Astrocyte (in vitro differentiated cells and primary cell): ENCODE measurements at places on chromosomes 13 and 19.

- peak; percentile 90 for DNase-seq
Observed at GRCh38 chr13:29436291-29436690, 159.2 kb downstream of the SLC7A1 start.

DNA sequence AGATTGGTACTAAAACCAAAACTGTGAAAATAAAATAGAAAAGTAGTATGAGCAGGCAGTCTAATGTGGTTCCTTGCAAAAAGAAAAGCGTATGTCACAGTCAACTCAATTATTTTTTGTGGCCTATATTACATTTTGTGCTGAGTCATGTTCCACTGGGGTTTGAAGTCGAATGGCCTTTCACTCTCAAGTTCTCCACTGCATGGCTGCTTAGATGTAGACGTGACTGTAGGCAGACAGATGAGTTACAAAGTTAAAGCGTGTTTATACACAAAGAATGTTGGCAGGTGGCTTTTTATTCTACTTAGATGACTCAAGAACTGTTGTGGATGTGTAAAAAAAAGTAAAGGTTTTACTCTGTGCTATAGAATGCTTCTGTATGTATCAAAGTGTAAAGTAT, 133.9 kb downstream of the SLITRK6 start:
- peak; percentile 65 for DNase-seq

- no peak for DNase-seq
Observed at GRCh38 chr13:77719128-77719527, 21.6 kb downstream of the SLAIN1 start.

DNA sequence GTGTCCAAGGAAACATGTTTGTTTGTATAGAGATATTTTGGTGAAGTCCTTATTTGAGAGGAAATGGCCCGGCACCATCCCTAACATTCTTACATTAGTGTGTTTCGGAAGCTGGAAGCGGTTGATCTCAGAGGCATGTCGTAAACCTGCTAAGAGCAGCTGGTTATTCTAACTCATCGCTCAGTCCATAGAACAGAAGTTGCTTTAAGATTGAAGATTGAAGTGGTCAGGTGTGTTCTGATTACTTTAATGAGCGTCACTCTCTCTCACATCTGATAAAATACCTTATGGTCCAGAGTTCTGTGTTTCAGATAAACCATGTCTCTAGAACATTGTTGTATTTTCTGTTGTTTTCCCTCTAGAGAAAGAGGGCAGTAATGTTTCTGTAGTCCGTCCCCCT, 60.2 kb upstream of the FLT1 start:
- DNase-seq: no peak

DNA sequence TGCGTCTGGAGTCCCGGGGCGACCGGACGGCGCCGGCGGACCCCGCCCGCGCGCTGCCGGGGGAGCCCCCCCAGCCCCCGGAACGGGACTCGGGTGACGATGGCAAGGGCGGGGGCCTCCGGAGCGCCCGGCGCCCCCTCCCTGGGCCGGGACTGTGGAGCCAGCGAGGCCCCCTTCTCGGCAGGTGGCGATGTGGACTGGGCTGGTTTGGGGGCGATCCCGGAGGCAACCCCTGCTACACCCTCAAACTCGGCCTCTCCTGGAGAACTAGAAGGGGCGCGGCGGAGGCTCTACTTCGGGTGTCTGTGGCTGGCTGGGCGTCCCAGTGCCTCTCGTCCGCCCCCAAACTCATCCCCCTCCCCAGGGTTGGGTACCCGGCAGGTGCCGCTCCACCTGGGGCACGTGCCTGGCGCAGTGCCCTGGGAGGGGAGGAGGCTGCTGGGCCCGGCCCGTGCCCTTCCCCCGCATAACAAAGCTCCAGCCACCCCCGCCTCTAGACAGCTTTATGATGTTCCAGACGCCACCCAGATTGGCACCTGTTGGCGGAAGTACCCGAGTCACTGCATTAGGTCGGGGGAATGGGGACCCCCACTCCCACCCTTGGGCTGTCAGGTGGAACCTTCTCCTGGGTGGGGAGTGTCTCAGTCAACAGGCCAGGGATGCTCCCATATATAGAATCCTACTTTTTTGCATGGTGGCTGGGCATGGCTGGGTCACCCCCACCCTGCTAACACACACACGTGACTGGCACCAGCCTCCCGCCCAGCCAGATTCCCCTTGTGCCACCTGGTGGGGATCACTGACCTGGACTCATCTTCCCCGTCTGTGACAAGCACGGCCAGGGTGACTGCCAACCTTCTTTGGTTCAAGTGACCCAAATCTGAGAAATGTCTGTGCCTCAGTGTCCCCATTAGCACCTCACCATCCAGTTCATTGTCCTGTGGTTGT, 722 bp downstream of the PKN1 start:
- no peak for DNase-seq

GRCh38 chr19:47520343-47520806, 5.5 kb upstream of the NAPA start:
- DNase-seq: no peak

DNA sequence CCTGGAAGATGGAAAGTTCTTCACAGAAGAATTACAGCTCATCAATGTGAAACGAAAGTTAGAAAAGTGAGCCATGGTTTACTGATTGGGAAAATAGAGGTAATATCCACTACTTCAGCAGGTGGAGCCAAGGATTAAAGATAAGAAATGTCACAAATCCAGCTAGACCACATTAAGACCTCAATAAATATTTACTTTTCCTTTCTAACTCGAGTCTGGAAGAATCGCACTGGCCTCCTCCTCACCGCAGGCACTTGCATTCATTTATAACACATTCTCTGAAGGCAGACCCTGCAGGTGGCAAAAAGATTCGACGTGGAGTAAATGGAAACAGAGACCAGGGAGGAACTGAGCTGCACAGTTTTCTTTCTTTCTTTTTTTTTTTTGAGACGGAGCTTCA, 7.4 kb downstream of the SLC35E1 start:
- DNase-seq: no peak

DNA sequence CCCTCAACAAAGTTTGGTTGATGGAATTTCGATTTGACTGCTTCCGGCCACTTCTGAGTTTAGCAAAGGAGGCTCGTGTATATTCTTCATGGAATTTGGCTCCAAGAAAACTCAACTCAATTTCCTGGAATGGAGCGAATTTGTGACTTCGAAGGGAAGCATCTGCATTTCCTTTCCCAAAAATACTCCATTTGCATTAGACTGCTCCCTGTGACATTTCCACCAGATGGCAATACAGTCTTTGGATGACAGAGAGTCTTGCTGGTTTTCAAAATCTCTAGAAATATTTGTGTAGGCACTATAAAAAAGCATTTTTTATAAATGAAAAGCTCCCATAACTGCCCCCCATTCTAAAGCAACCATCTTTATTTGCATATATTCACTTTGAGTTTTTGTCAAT, 4.1 kb downstream of the C1QTNF9 start:
- no peak for DNase-seq

GRCh38 chr19:28482221-28482620, 730.7 kb downstream of the UQCRFS1 start:
- no peak for DNase-seq

DNA sequence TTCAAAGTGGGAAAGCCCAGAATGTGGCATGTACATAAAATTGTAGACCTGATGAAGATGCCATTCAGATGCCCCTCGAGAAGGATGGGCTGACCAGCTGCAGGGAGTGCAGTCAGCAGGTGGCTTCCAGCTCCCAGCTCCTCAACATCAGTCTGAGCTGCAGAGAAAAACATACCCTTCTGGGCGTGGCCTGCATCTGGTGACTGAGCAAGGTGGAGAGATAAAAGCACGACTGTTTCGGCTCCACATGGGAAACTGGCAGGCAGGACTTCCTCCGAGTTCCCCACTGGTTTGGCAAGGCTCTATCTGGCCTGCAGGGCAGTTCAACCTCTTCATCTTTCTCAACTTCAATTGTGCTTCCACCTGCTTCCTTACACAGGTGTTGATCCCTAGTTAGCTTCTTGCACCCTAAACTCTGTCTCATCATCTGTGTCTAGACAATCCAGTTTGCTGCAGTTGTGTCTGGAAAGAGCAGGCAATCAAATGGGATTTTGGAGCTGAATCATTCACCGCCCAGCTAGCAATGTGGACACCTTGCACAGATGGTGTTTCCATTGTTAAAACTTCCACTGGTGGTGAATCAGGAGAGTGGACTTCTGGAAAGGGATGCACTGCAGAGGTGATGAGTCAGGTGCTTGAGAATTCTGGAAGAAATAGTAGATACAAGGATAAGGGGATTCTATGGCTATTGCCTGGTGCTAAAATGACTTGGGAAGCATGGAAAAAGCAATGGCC, 56.8 kb downstream of the POLR1D start:
- no peak for DNase-seq
